ENCODE measurements at places on chromosomes 4 and X.
A peak's percentile ranks its signal among the peaks of the same experiment; 100 is the strongest.

DNA sequence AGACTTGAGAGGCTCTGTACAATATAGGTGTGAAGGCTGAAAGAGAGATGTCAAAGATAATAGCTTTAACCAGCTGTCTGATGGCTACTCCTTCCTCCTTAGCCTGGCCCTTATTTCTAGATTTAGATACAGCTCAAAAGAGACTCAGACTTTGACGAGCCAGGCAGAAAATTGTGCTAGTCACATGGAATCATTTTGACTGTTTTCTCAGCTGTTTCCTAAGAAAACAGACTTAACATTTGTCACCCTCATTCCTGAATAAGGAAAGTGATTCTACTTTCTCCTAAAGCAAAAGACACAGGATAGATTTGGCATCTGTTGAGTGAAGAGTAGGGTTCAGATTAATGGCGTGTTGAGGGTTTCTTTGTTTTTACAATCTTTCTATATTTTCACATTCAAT is 340.7 kb downstream of the DHX15 start:
- DNase-seq: no peak

GRCh38 chr4:83083925-83084475 is 30.5 kb downstream of the PLAC8 start:
- no peak for DNase-seq

GRCh38 chr4:25467843-25468242 is 90.8 kb downstream of the ANAPC4 start:
- DNase-seq: no peak

DNA sequence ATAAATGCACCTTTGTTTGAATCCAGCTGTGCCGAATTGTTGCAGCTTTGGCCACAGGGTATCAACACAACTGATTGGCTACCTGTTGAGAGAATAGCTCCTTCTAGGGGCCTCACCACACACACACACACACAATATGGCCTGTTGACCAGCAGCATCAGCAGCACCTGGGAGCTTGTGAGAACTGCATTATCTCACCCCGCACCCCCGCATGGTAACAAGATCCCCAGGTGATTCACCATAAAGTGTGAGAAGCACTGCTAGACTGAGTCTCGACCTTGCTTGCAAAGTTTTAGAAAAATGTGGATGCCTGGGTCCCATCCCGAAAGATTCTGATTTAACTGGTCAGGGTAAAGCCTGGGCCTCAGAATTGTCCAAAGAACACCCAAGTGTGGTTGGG is 176.9 kb upstream of the PRPS2 start:
- DNase-seq: no peak

DNA sequence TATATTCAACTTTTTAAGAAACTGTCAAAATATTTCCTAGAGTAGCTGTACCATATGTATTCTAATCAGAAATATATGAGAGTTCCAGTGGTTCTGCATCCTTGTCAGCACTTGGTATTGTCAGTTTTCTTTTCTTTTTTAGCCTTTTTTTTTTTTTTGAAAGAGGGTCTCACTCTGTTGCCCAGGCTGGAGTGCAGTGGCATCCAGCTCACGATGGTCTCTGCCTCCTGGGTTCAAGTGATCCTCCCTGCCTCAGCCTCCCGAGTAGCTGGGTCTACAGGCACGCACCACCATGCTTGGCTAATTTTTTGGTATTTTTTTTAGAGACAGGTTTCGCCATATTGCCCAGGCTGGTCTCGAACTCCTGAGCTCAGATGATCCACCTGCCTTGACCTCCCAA is 79.1 kb downstream of the ZFX start:
- no peak for DNase-seq

DNA sequence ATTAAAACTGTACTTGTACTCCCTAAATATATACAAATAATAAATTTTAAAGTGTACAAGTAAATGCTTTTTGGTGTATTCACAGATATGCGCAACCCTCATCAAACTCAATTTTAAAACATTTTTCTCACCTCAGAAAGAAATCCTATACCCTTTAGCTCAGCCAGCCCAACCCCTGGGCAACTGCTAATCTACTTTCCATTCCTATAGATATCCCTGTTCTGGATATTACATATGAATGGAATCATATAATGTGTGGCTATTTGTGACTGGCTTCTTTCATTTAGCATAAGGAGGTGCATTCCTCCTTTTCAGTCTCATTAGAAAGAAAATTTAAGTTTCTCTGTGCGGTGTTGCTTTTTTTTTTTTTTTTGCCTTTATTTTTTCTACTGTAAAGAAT is 39.4 kb downstream of the INTU start:
- DNase-seq: no peak

DNA sequence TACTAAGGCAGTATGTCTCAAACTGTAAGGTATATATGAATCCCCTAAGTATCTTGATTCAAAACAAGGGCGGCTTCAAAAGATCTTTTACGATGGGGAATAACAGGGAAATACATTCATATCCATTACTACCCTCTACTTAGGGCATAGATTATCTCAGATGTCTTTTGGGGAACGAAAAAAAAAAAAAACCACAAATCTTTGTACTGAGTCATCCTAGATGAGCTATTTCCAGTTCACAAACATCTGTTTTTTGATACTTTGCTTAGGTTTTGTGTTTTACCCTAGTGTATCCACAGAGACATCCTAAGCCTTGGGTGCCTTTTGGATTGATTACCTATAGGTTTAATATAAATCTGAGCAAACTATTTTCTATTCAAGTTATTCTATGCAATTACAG is 457.2 kb downstream of the NLGN4X start:
- DNase-seq: no peak

DNA sequence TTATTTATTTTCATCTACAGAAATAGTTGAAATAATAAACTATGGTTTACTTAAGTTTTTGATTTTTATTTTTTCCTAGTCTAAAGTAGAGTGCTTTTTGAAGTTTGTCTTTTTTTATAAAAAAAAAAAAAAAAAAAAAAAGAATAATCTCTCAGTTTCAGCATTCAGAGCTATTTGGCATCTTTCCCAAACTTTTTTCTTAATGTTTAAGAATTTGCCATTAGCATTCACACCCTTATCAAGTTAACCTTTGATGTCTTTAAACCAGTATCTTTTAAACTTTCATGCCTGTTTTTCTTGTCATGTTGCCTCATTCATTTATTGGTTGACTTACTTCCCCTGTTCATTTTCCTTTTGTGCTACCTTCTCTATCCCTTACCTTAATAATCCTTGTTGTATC is 60.9 kb upstream of the FHDC1 start:
- no peak for DNase-seq

GRCh38 chrX:10190367-10190766 is 33.6 kb downstream of the CLCN4 start:
- peak; percentile 30 for DNase-seq

DNA sequence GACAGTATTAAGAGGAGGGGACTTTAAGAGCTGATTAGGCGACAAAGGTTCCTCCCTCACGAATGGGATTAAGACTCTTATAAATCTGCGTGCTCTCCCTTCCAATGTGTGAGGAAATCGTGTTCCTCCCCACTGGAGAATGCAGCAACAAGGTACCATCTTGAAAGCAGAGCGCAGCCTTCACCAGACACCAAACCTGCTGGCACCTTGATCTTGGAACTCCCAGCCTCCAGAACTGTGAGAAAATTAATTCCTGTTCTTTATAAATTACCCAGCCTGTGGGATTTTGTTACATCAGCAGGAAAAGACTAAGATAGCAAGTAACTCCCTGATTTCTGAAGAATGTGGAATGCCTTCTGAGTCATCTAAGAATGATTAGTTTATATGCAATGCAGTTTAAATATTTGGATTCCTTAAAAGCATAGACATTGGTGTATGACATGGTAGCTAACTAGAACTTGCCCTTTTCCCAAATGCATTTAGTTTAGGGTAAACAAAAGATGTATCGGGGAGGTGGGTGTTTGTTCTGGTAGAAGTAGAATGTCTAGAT is 86.1 kb downstream of the USP46 start:
- DNase-seq: peak; percentile 54

GRCh38 chrX:49978176-49978575 is 55.8 kb downstream of the CLCN5 start:
- no peak for DNase-seq

- no peak for DNase-seq
Observed at GRCh38 chrX:49171752-49172279, at the start of gene PLP2. TSS of gene PLP2 (plus strand) at chrX:49171898. CDS start at chrX:49172001, 103 bp downstream.

DNA sequence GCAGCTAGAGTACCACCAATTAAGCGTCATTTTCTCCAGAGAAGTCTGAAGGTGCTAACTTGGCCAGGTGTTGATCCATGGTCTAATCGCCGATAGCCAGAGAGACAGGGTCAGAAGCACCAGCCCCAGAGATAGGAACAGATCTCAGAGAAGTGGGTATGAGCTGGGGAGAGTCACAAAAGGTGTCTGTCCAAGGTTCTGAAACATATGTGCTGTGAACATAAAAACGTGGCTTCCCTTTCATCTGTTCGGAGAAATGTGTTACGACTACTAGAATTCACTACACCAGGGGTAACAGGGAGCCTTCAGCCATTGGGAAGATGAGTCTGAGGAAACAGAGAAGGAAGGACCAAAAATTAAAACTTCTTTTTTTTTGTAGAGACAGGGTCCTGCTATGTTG is 91.3 kb downstream of the FBXL5 start:
- no peak for DNase-seq

DNA sequence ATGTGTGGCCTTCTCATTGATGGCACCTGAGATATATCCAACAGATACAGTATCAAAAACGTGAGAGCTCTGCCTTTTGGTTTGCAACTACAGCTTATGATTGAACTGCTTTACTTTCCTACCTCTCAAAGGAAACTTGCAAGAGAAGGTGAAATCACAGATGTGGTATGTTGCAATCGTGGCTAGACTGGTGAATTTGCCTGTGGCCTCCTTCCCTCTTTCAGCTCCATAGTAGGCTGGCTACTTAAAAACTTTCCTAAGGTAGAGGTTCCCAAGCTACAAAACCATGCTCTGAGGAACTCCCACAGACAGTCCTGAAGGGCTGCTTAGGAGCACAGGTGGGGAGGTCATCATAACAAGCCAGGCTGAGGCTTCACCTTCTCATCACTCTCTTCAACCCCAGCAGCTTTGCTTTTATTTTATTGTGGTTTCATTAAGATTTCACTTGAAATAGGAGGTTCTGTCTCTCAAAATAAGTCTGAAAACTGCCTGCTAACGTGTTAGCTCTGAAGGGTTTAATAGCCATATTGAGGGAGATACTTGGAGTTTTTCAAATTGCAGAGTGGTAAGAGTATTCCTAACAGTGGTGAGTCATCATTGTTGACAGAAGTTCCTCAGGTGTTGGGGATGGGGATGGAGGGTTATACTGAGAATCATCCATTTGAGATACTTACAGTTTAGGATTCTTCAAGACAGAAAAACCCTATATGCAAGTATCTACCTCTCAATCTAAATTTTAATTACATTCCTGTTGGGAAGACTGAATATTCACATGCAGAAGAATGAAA is 93.5 kb upstream of the UCP1 start:
- DNase-seq: no peak

- DNase-seq: no peak
Observed at GRCh38 chr4:130025701-130026100, 929.7 kb downstream of the C4orf33 start.

- DNase-seq: no peak
Observed at GRCh38 chrX:24333371-24333770, 19.5 kb upstream of the SUPT20HL2 start.

DNA sequence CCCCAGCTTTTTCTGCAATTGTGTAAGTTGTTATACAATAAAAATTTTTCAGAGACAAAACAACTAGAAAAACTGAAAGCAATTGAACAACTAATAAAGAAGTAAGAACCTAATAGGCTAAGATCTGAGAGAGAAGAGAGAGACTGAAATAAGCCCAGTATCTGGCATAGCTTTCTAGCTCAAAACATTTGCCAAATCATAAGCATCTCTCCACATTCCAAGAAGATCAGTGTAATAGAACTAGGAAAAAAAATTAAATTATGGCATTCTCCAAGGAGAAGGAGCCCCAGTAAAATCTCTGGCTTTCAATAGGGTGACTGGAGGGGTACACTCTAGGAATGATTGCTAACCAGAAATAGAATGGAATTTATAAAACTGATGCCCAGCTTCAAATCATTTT is 19.0 kb upstream of the PPP3CA start:
- DNase-seq: no peak

DNA sequence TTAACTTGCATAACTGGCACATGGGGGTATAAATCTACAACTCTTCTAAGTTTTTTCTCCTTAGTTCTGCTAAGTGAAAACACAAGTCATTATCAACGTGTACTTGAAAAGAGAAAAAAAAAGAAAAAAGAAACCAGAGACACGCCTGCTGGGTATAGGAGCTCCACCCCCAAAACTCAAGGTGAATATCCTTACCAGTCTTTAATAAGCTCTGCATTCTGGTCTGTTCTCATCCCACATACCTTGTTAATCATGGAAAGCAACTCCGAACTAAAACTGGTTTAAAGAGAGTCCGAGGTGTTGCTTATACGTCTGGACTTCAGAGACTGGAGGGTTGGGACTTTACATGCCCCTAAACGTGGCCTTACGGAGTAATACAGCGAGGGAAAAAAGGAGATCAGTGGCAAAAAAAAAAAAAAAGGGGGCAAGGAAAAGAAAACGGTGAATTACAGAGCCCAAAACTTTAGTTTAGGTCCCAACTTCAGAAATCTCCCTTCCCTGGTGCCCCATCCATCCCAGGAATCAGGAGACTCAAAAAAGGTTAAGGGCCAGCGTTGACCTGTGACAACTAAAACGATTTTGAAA is 1.0 kb downstream of the PGRMC2 start:
- DNase-seq: peak; percentile 13

DNA sequence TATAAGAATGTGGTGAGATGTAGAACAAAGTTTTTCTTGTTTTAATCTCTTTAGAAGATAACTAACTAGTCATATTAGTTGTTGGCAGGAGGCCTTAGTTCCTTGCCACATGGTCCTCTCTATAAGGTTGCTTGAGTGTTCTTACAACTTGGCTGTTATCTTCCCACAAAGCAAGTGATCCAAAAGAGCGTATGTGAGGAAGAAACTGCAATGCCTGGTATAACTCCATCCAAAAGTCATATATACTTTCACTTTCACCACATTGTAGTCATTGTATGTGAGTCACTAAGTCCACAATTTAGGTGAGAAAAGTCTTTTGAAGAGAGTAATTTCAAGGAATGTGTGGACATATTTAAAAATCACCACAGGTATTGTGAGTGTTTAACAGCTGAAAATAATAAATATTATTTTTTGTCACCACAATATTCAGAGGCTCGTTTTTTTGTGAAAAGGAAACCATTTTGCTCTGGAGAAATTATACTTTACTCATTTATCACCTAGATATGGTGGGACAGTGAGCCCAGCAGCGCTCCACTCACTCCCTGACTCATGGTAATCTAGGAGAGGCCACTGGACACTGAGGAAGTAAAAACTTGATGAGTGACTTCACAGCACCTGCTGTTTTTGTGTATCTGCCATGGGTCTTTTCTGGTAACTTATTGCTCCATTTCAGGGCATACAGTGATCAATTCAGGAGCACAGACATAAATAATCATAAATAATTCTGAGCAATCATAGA is 369.4 kb upstream of the NDST3 start:
- no peak for DNase-seq

GRCh38 chr4:178970433-178971140 is 1528.3 kb upstream of the AGA start:
- DNase-seq: no peak

- DNase-seq: no peak
Observed at GRCh38 chr4:128335541-128335940, 47.9 kb upstream of the PGRMC2 start.

GRCh38 chrX:17031827-17032226 is 85.4 kb downstream of the REPS2 start:
- no peak for DNase-seq

- DNase-seq: no peak
Observed at GRCh38 chr4:89161841-89162240, 50.5 kb downstream of the TIGD2 start.
